ENCODE measurements at places on chromosomes 1 and 21. TPM values are rescaled to one million over a fixed set of nuclear protein-coding genes. Genes with fewer than 3 reads are reported as not detected.

- DNase-seq = peak; percentile 95
Observed at GRCh38 chr1:234724516-234725176, 114.7 kb upstream of the IRF2BP2 start.

- no peak for DNase-seq
Observed at GRCh38 chr1:224219011-224219611, 36.1 kb downstream of the DEGS1 start.

GRCh38 chr1:192826791-192827546 is 18.1 kb downstream of the RGS2 start:
- DNase-seq = peak; percentile 67

DNA sequence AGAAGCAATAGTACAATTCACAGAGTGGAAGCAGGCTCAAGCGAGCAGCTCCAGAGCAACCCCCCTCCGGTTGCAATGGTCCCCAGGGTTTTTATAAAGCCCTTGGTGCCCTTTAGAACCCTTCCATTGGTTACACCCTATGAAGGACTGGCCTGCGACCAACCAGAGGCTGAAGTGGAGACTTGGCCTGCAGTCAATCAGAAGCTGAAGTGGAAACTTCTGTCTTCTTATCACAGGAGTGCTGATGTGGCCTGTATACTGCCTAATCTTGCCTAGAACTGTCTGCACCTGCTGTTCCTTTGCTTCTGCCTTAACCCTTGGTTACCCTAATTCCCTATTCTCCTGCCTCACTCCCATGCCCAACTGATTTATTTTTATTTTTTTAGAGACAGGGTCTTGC is 15.4 kb upstream of the FRRS1 start:
- no peak for DNase-seq

GRCh38 chr1:102833151-102833550 is 275.2 kb downstream of the COL11A1 start:
- no peak for DNase-seq

- DNase-seq = peak; percentile 32
Observed at GRCh38 chr1:205811660-205812059, 1.3 kb downstream of the SLC41A1 start.

DNA sequence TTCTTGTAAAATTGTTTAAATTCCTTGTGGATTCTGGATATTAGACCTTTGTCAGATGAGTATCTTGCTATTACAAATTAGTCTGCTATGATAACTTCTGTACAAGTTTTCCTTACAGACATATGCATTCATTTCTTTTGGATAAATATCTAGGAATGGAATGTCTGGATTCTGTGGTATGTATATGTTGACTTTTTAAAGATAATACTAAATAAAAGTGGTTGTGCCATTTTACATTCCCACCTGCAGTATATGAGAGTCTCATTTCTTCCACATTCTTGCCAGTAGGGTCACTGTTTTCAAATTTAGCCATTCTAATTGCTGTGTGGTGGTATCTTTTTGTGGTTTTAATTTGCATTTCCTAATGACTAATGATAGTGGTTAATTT is 53.9 kb downstream of the SYDE2 start:
- DNase-seq = no peak

DNA sequence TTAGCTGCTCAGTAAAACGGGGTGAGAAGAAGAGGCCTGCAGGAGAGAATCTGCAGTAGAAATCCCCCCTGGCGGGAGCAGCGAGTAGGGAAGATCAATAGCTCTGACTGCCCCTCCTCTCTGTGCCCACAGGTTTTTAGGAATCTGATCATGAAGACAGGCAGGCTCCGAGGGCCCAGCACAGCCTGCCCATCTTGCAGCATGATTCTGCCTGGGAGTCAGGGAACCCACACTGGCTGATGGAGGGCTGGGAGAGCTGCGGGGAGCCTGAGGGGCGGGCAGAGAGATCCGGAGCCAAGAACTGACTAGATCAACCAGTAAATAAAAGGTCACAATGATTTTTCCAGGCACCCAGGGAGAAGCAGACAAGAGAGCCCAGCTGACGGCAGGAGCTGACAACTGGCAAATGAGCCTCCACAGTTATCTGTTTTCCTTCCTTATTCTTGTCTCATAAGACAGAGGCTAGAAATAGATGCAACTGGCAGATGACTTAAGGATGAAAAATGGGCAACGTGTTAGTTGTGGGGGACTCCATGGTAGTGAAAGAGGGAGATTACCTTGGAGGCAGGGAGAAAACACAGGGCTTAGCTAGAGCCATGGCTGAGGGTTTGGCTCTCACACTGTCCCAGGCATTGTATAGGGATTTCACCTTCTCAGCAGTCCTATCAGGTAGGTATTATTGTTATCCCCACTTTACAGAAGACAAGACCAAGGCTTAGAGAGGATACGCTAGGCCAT is 116.2 kb downstream of the PLXNA2 start:
- no peak for DNase-seq

GRCh38 chr1:59293206-59293605 is 3.7 kb upstream of the FGGY start:
- DNase-seq = no peak

DNA sequence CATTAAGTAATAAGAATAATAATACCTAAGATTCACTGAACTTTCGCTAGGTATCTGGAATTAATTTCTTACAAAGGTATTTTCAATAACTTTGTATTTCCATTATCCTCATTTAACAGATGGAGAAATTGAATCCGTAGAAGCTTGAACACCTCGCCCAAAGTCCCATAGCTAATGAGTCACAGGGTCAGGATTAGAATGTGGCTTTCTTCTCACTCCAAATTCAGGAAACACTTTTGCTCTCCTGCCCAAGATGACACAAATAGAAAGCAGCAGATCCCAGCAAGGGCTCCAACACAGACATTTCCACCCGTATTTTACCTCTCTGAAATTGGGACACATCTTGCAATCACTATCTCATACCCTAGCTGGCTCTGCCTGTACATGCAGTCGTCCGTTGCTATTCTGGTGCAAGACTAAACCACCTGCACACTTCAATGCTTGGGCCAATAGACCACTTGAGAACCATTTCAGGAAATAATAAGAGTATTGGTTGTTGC is 125.9 kb upstream of the GREM2 start:
- no peak for DNase-seq

DNA sequence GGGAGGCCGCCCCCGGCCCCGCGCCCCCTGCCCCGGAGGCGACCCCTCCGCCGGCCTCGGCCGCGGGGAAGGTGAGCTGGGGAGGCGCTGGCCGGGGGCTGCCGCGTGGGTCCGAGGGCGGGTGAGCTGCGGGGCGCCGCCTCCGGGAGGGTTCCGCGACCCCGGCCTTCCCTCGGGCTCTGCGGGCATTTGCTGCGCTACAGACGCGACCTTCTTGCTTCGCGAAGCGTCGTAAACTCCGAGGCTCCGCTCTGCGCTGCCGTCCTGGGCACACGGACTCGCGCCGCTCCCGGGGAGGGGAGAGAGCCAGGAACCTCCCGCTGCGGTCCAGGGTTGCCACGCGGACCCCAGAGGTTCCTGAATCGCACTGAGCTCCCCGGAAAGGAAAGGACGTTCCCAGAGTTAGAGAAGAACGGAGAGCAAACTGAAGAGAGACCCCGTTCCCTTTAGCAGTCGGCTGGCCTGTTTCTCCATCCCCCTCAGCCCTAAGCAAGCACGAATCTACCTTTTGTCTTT is 345 bp downstream of the SLX9 start:
- DNase-seq = peak; percentile 44

- DNase-seq = no peak
Observed at GRCh38 chr1:192529031-192529755, 46.4 kb upstream of the RGS1 start.

DNA sequence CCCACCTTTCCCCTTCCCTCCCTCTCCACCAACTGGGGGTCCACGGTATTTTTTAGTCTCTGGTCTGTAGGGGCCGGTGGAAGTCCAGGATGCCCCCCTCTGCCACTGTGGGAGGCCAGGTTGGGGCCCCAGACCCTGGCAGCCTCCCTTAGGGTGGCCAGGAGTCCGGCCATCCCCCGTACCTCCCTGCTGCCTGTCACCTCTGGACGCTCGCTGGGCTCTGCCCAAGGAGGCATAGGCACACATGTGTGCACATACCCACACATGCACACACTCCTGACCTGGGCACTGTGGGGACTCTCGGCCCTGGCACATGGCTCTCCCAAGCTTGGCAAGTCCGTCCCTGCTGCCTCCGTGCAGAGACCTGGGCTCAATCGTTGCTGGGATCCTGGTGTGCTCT is 53.0 kb downstream of the DISP3 start:
- no peak for DNase-seq

DNA sequence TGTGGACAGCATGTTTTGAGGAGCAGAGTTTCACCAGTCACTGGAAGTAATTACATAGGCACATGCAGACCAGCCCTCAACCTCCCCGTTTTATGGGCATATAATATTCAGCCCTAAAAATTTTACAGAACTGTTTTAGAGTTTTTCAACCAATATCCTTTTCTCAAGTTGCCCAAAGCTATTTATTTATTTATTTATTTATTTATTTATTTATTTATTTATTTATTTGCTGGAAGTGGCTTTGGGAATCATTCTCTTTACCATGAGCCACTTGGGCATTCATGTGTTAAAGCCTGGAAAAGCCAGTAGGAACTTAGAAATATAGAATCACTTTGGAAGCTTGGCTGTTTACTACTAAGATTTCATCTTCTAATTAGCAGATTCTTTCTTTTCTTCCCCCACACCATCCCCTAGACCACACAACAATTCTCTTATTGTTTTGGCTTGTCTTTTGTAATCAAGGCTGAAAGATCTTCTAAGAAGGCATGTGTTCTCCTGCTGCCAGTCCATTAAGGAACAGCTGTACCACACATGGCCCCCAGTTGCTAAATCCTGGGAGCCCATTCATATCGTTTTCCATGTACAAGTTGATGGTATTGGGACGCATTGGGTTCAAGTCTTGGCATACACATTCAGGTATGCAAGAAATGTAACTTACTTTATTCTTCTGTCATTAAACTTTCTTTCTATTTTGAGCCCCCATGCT is 220.0 kb downstream of the PAPPA2 start:
- DNase-seq = no peak

DNA sequence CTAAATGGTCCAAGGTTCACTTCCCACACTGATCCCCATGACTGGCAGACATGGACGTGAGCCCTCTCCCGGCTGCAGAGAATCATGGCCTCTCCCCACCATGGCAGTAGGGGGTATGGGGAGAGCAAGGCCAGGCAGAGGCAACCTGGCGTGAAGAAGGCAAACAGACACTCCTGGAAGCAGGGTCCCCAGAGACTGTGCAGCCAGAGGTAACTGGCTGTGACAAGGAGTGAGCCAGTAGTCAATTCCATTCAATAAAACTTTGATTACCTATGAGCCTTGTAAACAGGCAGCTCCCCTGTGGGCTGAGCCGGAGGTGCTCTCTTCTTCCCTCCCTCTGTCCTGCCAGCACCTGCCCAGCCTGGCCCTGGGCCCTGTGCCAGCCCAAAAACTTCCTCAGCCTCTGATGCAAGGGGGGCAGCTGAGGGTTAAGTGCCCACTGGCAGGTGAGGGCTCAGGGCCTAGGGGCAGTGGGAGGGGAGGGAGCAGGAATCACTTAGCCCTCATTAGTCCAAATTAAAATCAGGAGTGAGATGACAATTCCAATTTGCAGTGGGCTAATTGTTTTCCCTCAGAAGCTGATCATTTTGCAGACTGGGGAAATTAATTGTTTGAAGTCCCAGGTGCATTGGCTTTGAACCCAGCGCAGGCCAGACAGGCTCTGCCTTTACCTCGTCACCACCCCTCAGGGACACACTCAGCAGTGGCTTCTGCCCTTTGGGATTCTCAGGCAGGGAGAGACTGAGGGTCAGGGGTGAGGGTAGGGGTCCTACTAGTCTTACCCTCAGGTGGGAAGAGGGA is 35.6 kb downstream of the LRRN2 start:
- DNase-seq = no peak

- DNase-seq = peak; percentile 99
Observed at GRCh38 chr21:38476385-38476784, 21.9 kb downstream of the ERG start.

DNA sequence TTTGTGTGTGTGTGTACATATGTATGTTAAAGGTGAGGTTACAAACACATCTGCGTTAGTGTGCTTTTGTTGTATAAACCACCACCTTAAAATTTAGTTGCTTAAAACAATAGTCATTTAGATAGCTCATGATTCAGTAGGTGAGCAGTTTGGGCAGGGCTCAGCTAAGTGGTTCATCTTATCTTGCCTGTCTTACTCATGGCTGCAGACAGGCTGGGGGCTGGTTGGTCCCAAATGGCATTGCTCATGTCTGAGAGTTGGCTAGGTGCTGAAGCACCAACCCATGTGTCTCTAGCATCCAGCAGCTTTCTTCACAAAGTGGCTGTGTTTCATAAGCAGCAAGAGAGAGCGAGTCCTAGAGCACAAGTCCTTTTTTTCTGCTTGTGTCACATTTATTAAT is 91.4 kb downstream of the MACF1 start:
- no peak for DNase-seq

DNA sequence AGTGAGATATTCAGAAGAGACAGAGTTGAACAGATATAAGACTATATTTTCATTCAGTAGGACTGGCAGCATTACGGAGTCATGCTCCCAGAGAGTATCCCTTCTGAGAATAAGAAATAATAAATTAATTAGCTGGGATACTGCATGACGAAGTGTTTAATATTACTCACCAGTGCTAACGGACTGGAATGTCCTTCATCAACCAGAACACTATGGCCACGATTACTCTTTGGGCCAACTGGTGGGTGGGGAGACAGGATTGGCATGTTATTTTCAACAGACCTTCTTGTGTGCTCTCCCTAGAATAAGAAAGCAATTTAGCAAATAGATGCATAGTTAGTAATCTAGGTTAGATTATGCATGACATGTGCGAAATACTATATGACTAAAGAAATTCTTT is 32.4 kb downstream of the ERICH3 start:
- DNase-seq = no peak

GRCh38 chr21:14725219-14725618 is 179.1 kb upstream of the SAMSN1 start:
- no peak for DNase-seq

DNA sequence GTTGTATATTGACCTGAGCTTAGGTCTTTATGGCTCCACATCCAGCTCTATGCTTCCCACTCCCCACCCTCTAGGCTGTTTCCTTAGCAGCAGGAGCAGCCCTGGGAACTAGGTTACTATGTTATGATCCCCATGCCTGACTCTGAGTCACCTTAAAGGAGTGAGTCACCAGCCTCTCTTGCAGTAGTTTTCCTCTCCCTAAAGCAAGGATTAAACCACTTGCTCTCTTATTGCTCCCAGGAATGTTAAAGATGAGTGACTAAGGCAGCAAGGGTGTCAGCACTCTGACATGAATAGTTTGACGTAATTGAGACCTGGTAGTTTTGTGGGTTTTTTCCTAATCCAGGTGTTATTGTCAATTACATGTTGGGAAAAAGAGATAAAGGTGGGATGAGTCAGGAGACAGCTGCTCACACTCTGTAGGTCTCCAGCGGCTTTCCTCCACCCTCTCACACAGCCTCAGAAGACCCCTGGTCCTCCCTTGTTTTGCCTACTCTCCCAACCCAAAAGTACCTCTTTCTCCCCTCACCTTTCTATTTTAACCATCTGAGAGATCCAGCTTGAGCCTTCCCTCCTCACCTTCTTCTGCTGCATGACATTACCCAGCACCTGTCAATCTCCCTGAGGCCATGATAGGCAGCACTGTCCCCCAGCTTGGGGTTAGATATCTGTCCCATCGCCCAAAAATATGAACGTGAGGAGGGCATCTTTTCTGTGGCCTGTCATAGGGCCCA is 369.1 kb upstream of the VAMP3 start:
- peak; percentile 92 for DNase-seq

Gene PAPPA2
- under 0.01 TPM for total RNA-seq

Gene GBP6
- total RNA-seq = not detected

Gene OVAAL
- not detected for total RNA-seq

Gene SLC35F3
- under 0.01 TPM for total RNA-seq

Gene GUCA2A
- not detected for total RNA-seq

Gene SLC25A34
- 1.7 TPM for total RNA-seq

Gene ETNK2
- 10.7 TPM for total RNA-seq

Gene HEYL
- 0.14 TPM for total RNA-seq

Gene STUM
- 0.34 TPM for total RNA-seq
